ENCODE measurements at places on chromosomes 13 and 19. TPM values are rescaled to one million over a fixed set of nuclear protein-coding genes. Genes with fewer than 3 reads are reported as not detected.
A peak's percentile ranks its signal among the peaks of the same experiment; 100 is the strongest.

ZNF99 gene
- 1.6 TPM for total RNA-seq

KCNC3 gene
- 1.6 TPM for total RNA-seq

CRLF1 gene
- 21.0 TPM for total RNA-seq

CD22 gene
- 4.8 TPM for total RNA-seq

PCDH8 gene
- total RNA-seq = 0.66 TPM

FXYD7 gene
- total RNA-seq = not detected

APLP1 gene
- 2.6 TPM for total RNA-seq

SIGLEC5 gene
- not detected for total RNA-seq

ZSCAN18 gene
- total RNA-seq = 94.4 TPM

CEACAM1 gene
- total RNA-seq = 33.4 TPM

YJEFN3 gene
- total RNA-seq = 2.0 TPM

AMH gene
- total RNA-seq = 2.5 TPM

COG6 gene
- 20.5 TPM for total RNA-seq

VSTM1 gene
- not detected for total RNA-seq

CD209 gene
- total RNA-seq = 9.8 TPM

DNA sequence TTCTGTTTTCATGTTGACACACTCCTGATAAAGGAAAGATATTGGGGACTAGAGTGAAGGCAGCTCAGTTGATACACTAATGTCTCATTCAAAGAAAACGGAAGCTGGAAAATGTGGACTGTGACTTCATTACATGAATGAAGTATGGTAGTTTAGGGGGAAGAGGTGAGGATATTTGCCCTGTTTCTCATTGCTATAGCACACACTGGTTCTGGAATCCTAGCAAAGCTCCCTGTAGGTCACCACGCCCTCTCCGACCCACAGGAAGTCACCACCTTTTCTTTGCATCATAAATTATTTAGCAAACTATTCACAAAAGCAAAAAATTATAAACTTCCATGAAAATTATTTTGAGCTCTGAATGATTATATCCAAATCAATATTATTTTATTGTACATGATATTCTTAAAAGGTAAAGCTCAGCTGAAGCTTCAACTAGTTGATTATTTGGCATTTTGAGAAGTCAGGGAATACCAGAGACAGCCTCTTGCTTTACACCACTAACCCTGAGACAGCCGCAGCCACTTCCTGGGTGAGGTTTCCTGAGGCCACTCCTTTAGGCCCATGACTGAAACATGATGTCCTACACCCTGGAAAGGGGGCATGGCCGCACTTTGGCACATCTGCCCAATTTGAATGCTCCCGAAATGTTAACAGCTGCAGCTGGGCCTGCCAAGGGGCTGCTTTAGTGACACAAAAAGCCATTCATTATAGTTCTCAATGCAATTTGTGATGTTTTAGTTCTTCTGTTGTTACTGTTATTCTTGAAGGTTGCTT is 50.0 kb upstream of the WDFY2 start:
- no peak for DNase-seq

DNA sequence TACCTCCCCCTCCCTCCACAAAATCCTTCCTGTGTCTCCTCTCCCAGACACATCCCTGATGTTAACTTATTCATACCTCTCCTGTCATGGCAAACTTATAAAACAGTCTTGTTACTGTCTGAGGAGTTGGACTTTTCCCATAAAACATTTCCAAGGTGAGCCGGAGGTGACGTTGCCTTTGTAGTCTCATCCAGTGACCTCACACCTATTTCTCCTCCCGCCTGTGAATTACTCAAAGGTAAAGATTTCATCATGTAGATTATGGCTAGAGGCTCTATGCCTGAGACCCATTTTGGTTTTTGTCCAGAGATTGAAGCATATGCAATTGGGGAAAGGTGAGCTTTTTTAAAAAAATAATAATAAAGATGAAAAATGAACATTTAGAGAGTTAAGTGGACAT is 529.0 kb downstream of the MYO16 start:
- DNase-seq = no peak

DNA sequence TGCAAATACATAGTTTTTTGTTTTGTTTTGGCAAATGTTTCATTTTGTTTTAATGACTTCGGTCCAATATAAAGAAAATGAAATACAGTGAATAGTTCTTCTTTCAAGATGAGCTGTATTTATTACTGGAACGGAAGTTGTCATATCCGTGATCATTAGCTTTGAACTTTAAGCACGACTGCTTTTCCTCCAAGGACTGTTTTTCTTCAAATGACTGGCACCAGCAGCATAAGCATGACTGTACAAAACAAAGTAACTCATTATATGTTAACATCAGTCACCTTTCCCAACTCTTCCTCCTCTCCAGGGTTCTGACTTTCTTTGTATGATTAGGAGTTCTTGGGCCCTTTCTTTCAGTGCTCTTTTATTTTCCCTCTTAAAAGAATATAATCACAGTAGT is 20.5 kb downstream of the EDNRB start:
- no peak for DNase-seq

- no peak for DNase-seq
Observed at GRCh38 chr19:13057744-13058143, 44.9 kb downstream of the LYL1 start.

GRCh38 chr13:93534181-93534700 is 307.6 kb downstream of the GPC6 start:
- no peak for DNase-seq

DNA sequence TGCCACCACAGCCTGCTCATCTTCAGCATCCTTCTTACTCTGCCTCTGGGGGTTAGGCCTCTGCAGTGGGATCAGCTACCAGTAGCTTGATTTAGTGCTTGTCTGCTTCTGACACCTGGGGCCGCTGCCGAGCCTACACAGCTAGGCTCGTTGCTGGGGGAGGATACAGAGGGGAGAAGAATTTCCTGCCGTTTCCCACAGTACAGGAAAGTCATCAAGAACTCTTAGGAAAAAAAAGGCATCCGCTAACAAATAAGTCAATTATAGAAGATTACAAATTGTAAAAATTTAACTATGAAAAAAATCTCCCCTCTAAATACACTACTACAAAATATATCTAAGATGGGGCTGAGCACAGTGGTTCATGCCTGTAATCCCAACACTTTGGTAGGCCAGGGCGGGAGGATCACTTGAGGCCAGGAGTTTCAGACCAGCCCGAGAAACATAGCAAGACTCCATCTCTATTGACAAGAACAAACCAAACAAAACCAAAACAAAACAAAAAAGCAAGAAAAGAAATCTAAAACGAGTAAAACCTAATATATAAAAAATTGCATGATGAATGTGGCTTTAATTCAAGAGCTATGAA is 26.7 kb downstream of the LATS2 start:
- DNase-seq = no peak

DNA sequence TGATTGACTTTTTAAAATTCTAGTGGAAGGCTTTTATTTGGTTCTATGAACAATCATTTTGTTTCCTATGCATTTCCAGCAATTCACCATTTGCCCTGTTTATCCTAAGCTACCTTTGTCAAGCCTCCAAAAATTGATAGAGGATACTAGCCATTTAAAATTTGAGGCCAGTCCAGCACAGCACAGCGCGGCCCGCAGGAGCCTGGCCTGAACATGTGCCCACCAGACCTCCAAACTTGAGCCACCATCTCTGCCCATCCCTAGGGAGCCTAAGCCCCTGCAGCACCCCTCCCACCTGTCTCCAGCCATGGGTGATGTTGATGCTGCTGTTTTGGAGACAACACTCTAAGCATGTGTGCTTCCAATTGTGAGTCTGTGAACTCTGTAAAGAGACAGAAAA is 57.5 kb downstream of the SPRYD7 start:
- no peak for DNase-seq

GRCh38 chr13:77696879-77697216 is 639 bp upstream of the SLAIN1 start:
- no peak for DNase-seq

DNA sequence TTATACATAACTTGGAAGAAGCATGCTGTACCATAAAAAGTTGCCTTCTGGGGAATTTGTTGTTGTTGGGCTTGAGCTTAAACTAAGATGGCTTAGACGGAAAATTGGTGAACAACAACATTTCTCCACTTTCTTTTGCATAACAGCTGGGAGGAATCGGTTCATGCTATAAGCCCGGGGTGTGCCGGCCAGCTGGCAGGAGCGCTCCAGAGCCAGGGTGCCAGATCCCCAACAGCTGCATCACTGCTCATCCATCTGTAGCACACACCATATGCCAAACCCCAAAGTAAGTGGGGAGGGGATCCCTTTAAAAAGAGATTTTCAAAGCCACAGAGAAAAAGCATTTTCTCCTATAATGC is 419.5 kb upstream of the ARGLU1 start:
- DNase-seq = no peak

DNA sequence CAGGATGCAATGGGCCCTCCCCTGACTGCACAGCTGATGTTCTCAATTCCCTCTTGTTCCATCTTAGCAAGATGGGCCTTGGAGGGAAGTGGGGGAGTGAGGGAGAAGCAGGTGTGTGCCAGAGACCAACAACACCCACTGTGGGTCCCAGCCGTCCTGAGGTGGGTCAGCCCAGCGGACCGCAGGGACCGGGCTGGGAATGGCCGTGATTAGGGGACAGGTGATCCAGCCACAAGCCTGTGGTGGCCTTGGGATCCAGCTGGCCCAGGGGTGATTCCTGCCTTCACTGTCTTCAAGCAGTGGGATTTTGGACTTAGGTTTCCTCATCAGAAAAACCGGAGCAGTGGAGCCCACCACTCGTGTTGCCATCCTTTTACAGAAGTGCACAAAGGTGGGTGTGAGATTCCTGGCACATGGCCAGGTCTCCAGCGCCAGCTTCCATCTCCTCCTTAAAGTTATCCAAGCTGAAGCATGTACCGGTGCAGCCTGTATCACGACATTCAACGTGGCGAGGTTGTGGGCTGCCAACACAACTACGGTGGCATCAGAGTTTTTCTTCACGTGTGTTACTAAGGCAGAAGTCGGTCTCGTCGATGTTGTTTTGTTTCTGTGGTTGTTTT is 9.0 kb upstream of the ATP11A start:
- no peak for DNase-seq

- no peak for DNase-seq
Observed at GRCh38 chr19:50568728-50569698, 778 bp upstream of the LRRC4B start.

GRCh38 chr19:53900191-53900860 is 8.8 kb upstream of the CACNG7 start:
- DNase-seq = no peak

DNA sequence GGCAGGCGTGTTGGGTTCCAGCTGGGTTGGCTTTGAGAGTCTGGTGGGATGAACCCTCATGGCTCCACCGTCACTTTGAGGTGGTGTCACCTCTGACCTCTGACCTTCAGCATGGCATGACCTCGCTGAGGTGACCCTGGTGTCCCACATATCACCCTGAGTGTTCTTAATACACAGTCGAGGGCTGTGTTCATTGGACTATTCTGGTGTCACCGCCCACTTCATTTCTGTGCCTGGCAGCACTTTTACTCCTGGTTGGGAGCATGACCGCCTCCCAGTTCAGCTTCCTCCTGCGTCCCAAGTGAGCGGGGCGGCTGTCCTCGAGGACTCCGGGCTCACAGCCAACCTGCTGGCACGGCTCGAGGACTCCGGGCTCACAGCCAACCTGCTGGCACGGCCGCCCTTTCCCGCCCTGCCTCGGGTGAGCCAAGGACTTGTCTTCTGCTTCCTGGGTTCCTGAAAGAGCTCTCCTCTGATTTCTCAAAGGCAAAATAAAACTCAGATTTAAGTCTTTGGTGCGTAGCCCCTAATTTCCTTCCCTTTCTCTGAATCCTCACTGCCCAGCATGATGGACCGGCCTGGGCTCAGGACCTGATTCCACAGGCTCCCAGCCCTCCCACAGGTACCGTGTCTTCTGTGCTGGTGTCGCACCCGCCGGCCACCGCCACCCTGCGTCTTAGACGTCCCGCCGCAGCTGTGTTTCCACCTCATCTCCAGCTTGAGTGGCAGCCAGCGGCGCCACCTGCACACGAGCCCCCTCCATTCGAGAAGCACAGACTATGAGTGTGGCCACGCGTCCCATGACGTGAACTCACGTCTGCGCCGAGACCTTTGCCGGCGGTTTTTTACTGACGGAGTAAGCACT is 10.4 kb downstream of the ATP4B start:
- DNase-seq = peak; percentile 96

DNA sequence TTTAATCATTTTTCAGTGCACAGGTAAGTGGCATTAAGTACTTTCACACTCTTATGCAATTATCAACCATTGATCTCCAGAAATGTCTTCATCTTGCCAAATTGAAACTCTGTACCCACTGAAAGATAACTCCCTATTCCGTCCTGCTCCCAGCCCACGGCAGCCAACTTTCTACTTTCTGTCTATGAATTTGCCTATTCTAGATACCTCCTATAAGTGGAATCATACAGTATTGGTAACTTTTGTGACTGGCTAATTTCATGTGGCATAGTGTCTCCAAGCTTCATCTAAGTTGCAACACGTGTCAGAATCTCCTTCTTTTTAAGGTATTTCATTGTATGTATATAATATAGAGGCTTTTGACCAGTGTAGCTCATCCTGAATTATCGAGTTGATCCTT is 5.7 kb upstream of the CEACAM18 start:
- DNase-seq = no peak

GRCh38 chr19:51652266-51652665 is 5.6 kb upstream of the SIGLEC14 start:
- no peak for DNase-seq

GRCh38 chr19:48373567-48373966 is 9.4 kb downstream of the SYNGR4 start:
- no peak for DNase-seq

- no peak for DNase-seq
Observed at GRCh38 chr13:32535115-32535514, 3.5 kb downstream of the N4BP2L2 start.

DNA sequence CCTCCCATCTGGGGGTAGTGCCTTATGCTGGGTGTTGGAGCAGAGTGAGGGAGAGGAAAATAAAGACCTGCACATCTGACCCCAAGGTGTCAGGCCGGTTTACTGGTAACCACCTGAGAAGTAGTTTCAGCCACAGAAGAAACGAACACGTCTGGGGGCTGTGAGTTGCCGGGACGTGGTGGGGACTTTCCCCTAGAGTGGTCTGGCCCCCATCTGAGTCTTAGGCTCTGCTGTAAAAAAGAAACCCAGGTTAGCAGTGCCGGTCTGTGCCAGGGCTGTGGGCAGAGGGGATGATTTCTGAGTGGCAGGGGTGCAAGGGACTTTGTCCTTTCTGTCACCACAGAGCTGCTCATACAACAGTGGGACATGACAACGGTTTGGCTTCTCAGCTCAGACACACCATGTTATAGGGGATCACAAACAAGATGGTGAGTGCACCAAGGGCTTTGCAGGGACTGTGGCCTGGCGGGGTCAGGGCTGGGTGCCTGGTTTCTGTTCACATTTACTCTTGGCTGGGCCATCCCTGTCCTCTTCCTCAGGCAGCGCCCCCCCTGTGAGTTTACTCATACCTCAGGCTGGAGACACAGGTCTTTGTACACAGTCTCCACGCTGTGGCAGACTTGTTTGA is 9.0 kb downstream of the GCDH start:
- no peak for DNase-seq
